NCI-H187 (cell line): ENCODE measurements at places on chromosomes 1 and 21.

- no peak for DNase-seq
Measured at GRCh38 chr1:226248091-226248490, 24.6 kb downstream of the MIXL1 start.

- no peak for DNase-seq
Measured at GRCh38 chr1:27519331-27520258, 29.6 kb upstream of the WASF2 start.

GRCh38 chr21:31659536-31660258 is at the start of gene SOD1:
TSS of gene SOD1 (plus strand) at chr21:31659693. CDS start at chr21:31659770, 77 bp downstream.
- DNase-seq = peak; percentile 94

GRCh38 chr1:185480545-185480944 is 163.5 kb upstream of the IVNS1ABP start:
- DNase-seq = no peak

- no peak for DNase-seq
Measured at GRCh38 chr1:99737016-99737415, 29.4 kb downstream of the FRRS1 start.

- no peak for DNase-seq
Measured at GRCh38 chr1:68470388-68470970, 20.7 kb upstream of the RPE65 start.

GRCh38 chr1:41535276-41535675 is 50.8 kb upstream of the EDN2 start:
- no peak for DNase-seq

- DNase-seq = no peak
Measured at GRCh38 chr1:168407832-168408538, 127.3 kb downstream of the TBX19 start.

DNA sequence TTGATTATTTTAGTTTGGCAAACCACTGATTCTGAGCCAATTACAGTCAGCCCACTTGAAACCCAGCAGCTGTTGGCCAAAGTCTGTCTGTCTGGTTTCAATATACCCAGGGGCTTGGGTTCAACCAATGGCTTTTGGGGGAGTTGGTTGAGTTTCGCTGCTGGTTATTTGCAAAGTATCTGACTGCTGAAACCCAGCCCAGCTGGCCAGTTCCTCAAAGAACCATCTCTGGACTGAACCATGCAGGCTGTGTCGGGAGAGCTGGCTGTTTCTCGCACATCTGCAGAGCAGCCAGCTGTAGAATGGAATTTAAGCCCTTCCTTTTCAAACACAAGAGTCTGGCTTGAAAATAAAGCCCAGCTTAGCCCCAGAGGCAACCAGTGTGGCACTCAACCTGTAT is 66.0 kb upstream of the PAX7 start:
- no peak for DNase-seq

DNA sequence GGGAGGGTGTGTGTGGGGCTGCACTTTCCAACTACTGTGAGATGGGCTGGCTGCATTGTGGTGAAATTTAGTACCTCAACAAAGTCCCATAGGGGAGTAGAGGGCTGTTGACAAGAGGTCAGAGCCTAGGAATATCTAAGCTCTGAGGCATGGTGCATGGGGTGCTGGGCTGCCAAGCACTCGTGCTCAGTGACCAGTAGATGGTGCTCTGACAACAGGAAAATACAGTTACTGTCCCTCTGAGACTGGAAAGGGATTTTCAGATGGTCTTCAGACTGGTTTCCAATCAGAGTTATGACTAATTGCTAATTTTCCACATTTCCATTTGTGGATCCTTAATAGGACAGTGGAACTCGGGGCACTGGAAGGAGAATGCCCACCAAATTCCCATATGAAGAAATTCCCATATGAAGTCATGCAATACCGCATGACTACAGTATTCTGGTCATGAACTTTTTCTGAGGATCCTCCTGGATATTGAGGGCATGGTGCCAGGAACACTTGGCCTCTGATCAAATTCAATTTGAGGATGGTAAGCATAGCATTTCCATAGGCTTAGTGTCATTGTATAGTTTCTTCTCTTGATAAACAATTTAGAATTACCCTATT is 4.1 kb upstream of the CACNA1E start:
- peak; percentile 33 for DNase-seq

DNA sequence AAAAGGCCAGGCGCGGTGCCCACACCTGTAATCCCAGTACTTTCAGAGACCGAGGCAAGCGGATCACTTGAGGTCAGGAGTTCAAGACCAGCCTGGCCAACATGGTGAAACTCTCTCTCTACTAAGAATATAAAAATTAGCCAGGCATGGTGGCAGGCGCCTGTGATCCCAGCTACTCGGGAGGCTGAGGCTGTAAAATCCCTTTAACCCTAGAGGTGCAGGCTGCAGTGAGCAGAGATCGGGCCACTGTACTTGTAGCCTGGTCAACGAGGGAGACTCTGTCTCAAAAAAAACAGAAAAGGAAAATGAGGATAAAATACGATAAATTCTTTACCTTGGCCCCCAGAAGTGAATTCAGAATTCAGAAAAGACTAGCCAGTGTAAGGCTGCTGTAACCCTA is 1.6 kb downstream of the TMEM50B start:
- no peak for DNase-seq

DNA sequence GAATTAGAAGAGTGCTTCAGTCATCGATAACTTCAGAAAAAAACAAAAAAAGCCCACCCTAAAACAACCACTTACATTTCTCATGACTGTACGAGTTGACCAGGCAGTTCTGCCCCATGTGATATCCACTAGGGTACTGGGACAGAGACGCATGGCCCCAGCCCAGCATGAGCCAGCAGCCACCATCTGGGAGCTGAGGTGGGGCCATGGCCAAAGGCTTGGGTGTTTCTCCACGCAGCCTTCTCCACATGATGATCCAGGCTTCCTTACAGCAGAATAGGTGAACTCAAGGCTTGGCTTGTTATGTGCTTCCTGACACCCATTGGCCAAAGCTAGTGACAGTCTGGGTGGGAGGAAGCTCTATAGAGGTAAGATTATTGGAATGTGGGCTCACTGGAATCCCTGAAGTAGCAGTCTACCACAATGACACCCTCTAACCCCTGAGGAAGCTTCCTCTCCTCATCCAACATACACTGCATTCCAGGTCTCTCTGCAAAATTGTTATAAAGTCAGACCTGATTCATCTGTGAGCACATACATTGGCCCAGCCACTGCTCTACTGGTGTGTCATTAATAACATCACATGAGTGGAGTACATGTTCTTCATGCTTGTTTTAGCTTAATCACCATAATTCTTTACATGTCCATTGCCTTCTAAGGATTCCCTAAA is 66.3 kb upstream of the NTPCR start:
- no peak for DNase-seq

- DNase-seq = no peak
Measured at GRCh38 chr1:238961790-238962189, 424.6 kb upstream of the CHRM3 start.

GRCh38 chr1:112011202-112011601 is 21.7 kb upstream of the KCND3 start:
- no peak for DNase-seq

DNA sequence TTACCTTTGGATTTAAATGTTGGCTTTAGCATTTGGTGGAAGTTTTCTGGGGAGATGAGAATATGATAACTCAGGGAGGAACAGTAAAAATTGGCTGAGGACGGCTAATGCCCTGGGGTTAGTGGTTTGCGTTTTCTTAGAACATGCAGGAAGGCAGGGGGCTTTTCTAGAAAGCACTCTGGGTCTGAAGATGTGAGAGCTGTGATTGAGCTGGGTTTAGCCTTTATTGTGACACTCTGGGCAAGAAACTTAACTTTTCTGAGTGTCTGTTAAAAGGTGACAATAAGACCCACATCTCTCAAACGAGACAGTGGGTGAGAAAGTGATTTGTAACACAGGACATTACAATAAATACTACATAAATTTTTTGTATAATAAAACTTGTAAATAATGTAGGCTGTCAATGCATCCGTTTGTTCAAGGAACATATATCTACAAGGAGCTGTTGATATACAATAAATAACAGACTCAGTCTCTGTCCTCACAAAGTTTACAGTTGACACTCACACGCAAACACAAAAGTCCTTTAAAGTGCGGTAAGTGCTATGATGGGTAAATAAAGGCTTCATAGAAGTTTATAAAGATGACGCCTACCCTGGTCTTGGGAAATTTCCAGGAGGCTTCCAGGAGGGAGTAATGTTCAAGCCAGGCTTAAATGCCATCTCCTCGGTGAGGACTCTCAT is 49.5 kb upstream of the MRPS6 start:
- DNase-seq = no peak

GRCh38 chr1:14614341-14614740 is 15.9 kb downstream of the KAZN start:
- DNase-seq = no peak

DNA sequence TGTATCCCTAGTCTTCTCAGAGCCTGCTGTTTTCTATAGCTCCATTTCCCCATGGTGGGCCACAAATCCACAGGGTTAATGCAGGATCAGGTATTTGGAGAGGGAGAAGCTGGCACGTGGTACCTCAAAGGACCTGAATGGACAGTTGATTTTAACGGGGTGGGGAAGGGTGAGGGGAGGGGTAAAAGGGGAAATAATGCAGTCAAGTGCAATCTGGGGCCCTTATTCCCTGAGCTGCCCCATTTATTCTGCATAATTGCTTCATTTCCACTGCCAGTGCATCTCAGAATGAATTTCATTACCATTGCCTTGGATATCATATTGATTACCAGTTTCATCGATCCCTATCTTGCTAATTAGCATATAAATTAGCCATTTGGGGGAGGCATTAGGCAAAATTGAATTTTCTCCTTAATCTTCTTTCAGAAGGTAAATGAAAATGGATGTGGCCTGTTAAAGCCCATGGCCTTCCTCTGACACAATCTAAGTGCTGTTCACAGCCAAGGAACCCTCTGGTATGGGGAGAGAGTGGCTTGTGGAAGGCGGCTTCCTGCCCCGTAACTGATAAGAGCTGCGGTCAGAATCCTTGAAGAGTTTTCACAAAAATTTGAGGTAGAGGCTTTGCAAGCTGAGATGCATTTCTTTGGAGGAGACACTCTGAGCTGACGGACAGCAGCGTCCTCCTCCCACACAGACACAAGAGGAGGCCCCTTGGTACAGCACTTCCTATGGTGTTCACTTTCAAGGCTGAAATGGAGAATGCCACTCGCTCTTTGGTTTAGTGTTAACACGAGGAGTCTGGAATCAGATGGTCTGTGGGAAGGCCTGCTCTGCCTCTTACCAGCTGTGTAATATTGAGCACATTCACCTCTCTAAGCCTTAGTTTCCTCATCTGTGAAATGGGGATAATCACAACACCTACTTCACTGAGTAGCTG is 34.4 kb downstream of the PHC2 start:
- DNase-seq = no peak

DNA sequence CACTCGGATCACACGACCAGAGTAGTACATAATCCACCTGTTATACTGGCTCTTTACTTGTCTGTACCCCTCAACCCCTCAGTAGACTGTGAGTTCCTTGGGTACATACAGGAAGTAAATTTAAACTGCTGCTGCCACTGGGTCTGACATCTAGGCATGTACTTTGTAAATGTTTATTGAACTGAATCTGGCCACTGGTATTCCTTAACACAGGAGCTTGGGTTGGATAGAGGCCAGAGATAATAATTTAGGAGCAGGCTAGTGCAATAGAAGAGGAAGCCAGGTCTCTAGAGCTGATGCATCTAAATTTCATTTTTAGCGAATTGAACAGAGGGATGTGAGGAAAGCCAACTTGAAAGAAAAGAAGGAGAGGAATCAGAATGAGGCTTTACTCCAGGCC is 12.4 kb downstream of the TTC4 start:
- DNase-seq = no peak

DNA sequence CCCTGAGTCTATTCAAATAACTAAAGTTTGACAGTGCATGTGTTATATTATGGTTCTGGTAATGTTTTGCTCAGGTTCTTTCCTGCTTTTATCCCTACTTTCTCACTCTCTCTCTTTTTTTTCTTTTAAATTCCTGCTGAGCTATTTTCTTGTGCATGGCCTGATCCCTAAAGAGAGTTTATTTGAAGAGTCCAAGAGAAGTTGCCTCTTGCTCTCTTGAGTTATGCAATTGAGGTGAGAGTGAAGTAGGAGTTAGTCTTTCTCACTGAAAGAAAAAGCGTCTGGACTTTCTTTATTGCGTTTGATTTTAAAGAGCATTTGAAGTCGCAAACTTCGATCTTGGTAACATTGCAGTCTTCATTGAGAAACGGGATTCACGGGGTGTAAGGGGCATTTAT is 136.2 kb upstream of the RAVER2 start:
- no peak for DNase-seq

DNA sequence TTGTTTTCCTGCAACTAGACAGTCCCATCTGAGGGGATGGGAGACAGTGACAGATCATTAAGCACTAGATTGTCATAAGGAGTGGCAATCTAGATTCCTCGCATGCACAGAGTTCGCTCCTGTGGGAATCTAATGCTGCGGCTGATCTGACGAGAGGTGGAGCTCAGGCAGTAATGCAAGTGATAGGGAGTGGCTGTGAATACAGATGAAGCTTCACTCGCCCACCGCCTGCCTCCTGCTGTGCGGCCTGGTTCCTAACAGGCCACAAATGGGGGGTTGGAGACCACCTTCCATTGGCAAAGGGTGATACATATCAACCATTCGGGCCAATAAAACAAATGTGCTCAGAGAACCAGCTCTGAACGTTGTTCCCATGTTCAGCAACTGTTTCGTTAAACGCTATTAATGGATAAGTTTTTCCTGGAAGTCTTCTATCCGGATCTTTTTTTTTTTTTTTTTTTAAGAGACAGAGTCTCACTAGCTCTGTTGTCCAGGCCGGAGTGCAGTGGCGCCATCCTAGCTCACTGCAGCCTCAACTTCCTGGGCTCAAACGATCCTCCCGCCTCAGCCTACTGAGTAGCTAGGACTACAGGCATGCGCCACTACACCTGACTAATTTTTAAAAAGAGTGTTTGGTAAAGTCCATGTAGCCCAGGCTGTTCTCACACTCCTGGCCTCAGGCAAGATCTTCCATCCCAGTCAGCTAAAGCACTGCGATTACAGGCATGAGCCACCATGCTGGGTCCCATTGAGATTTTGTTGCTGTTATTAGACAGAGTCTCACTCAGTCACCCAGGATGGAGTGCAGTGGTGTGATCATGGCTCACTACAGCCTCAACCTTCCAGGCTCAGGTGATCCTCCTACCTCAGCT is 8.7 kb upstream of the RSRP1 start:
- no peak for DNase-seq

DNA sequence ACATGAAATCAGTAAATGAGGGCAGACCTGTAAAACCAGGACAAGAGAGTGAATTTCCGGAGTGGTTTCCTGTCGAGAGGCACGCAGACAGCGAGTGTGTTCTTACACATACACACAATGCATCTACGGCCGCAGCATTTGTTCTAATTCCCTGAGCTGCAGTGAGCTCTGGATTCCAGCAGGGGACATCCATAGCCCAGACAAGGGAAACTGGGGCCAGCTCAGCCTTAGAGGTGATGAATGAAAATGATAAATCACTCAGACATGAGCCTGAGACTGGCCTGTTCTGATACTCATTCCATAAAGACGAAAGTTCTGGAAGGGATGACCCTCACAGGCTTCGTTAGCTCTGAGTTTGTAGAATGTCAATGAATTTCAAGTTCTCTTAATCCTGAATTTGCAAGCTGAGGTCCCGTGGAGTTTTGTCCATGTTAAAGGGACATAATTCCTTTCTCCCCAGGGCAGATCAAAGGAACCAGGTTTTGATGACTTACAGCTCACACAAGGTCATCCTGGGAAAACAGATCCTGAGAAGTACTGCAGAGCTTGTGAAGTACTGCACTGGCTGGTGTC is 207.9 kb upstream of the C1orf87 start:
- DNase-seq = no peak
